ENCODE measurements at places on chromosomes 6 and 20. TPM values are rescaled to one million over a fixed set of nuclear protein-coding genes. Genes with fewer than 3 reads are reported as not detected.

SGK2 gene
- total RNA-seq = 0.24 TPM

GRCh38 chr6:145309842-145310535 is 425.3 kb downstream of the EPM2A start:
- H3K4me3 ChIP-seq = no peak overlapping the region
- H3K4me1 ChIP-seq = no peaks in the 10 kb centered on the region
- H3K27me3 ChIP-seq = no peaks in the 10 kb centered on the region
- H3K36me3 ChIP-seq = no peaks in the 10 kb centered on the region

DNA sequence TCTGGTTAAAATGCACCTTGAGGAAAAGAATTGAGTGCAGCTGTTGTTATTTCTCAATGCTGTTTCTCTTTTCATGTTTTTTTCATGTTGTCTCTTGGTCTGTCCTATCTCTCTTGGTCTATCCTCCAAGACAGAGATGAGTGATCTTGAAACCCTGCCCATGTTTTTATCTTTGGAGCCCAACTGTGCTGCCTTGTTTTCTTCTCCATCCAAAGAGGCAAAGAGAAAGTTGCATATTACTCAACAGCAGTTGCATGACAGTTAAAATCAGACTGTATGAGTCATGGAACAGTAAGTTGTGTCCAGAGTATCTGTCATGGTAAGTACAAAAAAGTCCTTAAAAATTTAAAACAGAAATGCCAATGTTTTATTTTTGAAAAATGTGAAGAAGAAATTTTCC is 26.2 kb downstream of the BCAS1 start:
- H3K36me3 ChIP-seq = no peaks in the 10 kb centered on the region
- no peaks in the 10 kb centered on the region for H3K27me3 ChIP-seq
- no peak for DNase-seq
- H3K4me3 ChIP-seq = no peak overlapping the region
- H3K27ac ChIP-seq = no peak overlapping the region

DNA sequence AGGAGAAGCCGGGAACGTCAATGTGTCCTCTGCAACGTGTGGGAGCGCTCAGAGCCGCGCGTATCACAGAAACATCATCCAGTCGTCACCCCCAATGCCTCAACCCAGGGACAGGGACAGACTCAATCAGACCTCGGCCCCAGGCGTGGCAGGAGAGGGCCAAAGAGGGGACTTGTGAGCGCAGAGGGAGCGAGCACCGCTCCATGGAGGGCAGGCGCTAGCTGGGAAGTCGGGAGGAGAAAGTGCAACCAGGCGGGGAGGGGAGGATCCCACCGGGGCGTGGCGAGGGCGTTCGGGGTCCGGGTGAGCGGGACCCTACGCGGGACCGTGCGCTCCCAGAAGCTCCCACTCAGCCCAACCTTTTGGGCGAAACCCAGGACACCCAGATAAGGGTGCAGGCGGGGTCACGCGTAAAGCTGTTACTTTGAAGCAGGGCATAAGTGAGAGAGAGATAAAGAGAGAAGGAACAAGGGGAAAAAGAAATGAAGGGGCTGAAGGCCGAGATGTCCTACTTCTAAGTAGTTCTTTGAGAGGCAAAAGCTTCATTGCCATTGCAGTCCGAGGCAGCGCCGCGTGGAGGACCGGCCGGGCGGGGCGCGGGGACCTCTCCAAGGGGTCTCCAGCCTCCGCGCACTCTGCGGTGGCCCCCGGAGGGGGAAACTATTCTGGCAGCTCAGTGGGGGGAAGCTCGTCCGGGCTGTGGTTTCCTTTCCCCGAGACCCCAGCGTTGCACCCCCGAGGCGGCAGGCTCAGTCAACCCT is 862 bp upstream of the SOBP start:
- peaks cover 56% of the 10 kb centered on the region for H3K27me3 ChIP-seq
- H3K4me1 ChIP-seq = peaks cover 26% of the 10 kb centered on the region
- DNase-seq = no peak
- peak overlapping the region; percentile 44 for H3K4me3 ChIP-seq

- H3K27ac ChIP-seq = no peak overlapping the region
- H3K4me1 ChIP-seq = peaks cover 42% of the 10 kb centered on the region
- no peak overlapping the region for H3K4me3 ChIP-seq
Observed at GRCh38 chr20:62030834-62031434, 34.7 kb downstream of the TAF4 start.

DNA sequence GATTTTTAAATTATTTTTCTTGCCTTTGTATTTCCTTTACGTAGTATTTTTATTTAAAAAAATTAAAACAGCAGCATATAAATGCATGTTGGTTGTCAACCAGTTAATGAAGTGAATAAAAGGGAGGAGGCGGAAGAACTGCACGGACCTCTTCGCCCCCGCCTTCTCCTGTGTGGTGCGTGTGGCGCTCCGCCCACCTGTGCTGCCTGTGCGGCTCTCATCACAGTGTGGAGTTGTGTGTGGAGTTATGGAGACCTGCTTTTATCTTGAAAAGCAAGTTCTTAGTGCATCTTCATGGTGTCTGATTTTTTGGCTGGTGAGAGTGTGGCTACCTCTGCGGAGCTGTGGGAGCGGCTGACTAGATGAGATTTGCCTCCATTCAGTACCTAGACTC is 58.4 kb downstream of the PTPN1 start:
- peaks cover 27% of the 10 kb centered on the region for H3K4me1 ChIP-seq
- H3K4me3 ChIP-seq = no peak overlapping the region
- H3K36me3 ChIP-seq = peaks cover 47% of the 10 kb centered on the region

SMPDL3A gene
- total RNA-seq = 0.16 TPM

- no peak for DNase-seq
- peaks cover 23% of the 10 kb centered on the region for H3K27me3 ChIP-seq
- no peaks in the 10 kb centered on the region for H3K36me3 ChIP-seq
- H3K4me3 ChIP-seq = no peak overlapping the region
Observed at GRCh38 chr6:32092760-32093497, 16.2 kb downstream of the TNXB start.
